ENCODE measurements at places on chromosomes 5 and 9.

- DNase-seq: no peak
These were observed 31.5 kb downstream of the GOLGA2 start for GRCh38 chr9:128244091-128244836.

DNA sequence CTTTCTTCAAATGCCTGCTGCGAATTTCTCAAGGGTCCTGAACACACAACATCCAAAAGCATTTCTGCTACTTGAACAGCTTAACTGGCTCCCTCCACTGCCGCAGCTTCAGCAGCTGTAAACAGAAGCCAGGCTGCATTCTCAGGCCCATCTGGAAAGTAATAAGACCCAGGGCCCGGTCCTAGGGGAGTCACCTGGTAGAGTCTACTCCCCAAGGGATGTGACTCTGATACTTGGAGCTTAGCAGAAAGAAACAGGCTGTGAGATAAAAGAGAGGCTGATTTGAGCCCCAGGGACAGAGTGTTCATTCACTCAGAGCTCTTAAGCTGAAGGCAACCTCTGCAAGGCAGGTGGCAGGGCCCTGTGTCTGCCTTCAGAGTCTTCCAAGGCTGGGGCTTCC is 356.8 kb downstream of the SPOCK1 start:
- DNase-seq: no peak

GRCh38 chr9:70873506-70873905 is 247.9 kb downstream of the TRPM3 start:
- no peak for DNase-seq

- no peak for DNase-seq
These were observed 50.1 kb upstream of the PWWP2A start for GRCh38 chr5:160169326-160169725.

GRCh38 chr5:1666812-1667588 is 132.6 kb downstream of the MRPL36 start:
- peak; percentile 49 for DNase-seq
